Activated T-helper 2 cell treated with anti-CD3 and anti-CD28 coated beads, Interferon-gamma antibody, Interleukin-2, Interleukin-4, amounts not matched to agents 10 μg/mL and 5 μg/mL and 100 μg/mL, durations not matched to agents 14 hours and 24 hours and 36 hours (primary cell): ENCODE measurements at places on chromosomes 5 and 9.

- peaks cover 14% of the 10 kb centered on the region for H3K27me3 ChIP-seq
- H3K27ac ChIP-seq: peak overlapping the region; percentile 44
- DNase-seq: no peak
- H3K4me1 ChIP-seq: peaks cover 38% of the 10 kb centered on the region
- H3K36me3 ChIP-seq: peaks cover 5% of the 10 kb centered on the region
- H3K4me3 ChIP-seq: peak overlapping the region; percentile 95
Measured at GRCh38 chr5:76401801-76402250, 1.3 kb upstream of the IQGAP2 start.

- H3K4me3 ChIP-seq: no peak overlapping the region
- no peaks in the 10 kb centered on the region for H3K4me1 ChIP-seq
- H3K36me3 ChIP-seq: no peaks in the 10 kb centered on the region
- no peak overlapping the region for H3K27ac ChIP-seq
- no peak for DNase-seq
Measured at GRCh38 chr5:141807732-141808131, 70.5 kb downstream of the PCDH1 start.

DNA sequence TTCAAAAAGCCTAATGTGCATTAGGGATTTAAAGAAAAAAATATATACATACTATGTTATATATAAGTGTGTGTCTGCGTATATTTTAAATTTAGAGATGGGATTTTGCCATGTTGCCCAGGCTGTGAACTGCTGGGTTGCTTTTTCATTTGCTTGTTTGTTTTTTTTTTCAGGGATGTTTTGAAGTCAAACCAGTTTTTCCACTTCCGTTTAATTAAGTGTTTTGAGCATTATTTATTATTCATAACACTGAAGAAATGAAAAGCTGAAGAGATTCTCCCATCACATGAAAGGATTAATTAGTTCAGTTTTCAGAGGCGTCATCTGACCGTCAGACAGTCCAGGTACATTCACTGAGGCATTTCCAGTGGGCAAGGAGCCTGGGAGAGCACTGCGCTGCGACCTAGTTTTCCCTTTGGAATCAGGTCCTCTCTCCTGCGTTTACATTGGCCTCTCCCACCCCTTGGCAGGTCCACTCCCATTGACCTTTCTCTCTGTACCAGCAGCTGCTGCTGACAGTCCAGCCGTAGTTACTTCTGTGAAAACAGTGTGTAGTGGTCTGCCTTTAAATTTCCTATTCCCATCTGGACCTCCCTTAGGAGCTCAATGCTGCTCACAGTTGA lies 26.0 kb downstream of the ARRDC3 start:
- H3K36me3 ChIP-seq: peaks cover 9% of the 10 kb centered on the region
- no peak overlapping the region for H3K27ac ChIP-seq
- H3K4me1 ChIP-seq: peaks cover 7% of the 10 kb centered on the region
- H3K4me3 ChIP-seq: no peak overlapping the region
- H3K27me3 ChIP-seq: peaks cover 34% of the 10 kb centered on the region
- DNase-seq: no peak

- peaks cover 59% of the 10 kb centered on the region for H3K4me1 ChIP-seq
- H3K36me3 ChIP-seq: peaks cover 75% of the 10 kb centered on the region
- H3K4me3 ChIP-seq: peak overlapping the region; percentile 98
- no peaks in the 10 kb centered on the region for H3K27me3 ChIP-seq
Measured at GRCh38 chr5:149348518-149348917, 3.2 kb downstream of the GRPEL2 start.

GRCh38 chr9:10903969-10904368 lies 291.2 kb upstream of the PTPRD start:
- H3K27me3 ChIP-seq: no peaks in the 10 kb centered on the region
- H3K27ac ChIP-seq: no peak overlapping the region

DNA sequence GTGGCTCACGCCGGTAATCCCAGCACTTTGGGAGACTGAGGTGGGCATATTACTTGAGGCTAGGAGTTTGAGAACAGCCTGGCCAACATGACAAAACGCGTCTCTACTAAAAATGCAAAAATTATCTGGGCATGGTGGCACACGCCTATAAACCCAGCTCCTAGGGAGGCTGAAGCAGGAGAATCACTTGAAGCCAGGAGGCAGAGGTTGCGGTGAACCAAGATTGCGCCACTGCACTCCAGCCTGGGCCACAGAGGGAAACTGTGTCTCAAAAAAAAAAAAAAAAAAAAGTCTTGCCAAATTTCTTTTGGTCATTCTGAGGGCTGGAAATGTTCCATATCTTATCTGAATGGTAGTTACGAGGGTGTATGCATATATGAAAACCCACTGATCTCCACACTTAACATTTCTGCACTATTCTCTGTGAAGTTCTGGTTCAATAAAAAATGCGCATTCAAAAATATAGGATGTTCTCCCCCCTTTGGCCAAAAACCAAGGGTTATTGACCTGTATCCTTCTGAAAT lies 13.5 kb upstream of the NIPAL4 start:
- H3K36me3 ChIP-seq: no peaks in the 10 kb centered on the region
- H3K4me1 ChIP-seq: no peaks in the 10 kb centered on the region
- no peak overlapping the region for H3K4me3 ChIP-seq
- DNase-seq: no peak

DNA sequence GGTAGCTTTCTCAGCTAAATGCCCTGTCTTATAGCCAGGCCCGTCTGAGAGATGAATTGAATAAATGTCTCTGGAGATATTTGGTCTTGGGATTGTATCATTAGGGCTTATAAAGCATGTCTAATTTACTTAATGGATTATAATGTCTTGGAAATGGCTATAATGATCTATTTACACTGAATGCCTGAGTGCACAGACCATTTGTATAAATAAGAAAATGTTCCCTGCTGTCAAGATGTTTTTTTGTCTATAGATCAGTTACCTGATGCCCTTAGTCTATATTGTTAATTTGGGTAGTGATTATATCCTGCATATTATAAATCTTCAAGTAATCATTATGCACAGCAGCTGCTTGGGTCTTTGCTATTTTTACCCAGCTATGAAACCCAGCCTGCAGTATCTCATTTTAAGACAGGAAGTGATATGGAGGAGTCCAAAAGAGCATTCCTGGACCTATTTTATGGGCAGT lies 112.9 kb upstream of the ACTBL2 start:
- H3K4me1 ChIP-seq: peaks cover 16% of the 10 kb centered on the region
- no peak for DNase-seq
- no peaks in the 10 kb centered on the region for H3K27me3 ChIP-seq
- H3K4me3 ChIP-seq: no peak overlapping the region
- H3K36me3 ChIP-seq: no peaks in the 10 kb centered on the region

- H3K4me1 ChIP-seq: no peaks in the 10 kb centered on the region
- no peak overlapping the region for H3K4me3 ChIP-seq
- no peaks in the 10 kb centered on the region for H3K36me3 ChIP-seq
- H3K27ac ChIP-seq: no peak overlapping the region
- no peak for DNase-seq
Measured at GRCh38 chr9:13090628-13091027, 188.9 kb downstream of the MPDZ start.

DNA sequence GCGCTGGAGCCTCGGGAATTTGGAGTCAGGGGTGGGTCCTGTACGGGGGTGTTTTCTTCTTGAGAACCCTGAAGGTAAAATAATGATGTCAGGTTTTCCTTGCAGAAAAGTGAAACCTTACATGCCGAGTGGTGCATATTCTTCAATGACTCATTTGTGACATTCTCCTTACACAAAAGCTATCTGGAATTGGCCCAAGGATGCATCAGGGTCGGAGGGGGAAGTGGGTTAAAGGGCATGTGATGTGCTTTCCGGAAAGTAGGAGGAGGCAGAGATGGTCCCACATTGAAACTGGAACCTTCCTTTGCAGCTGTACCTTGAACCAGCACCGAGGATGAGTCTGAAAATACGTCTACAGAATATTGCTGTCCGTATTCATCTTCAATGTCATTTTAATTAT lies 411.2 kb upstream of the IRX4 start:
- no peaks in the 10 kb centered on the region for H3K4me1 ChIP-seq
- no peaks in the 10 kb centered on the region for H3K36me3 ChIP-seq
- H3K27ac ChIP-seq: no peak overlapping the region
- DNase-seq: no peak
- H3K27me3 ChIP-seq: no peaks in the 10 kb centered on the region

DNA sequence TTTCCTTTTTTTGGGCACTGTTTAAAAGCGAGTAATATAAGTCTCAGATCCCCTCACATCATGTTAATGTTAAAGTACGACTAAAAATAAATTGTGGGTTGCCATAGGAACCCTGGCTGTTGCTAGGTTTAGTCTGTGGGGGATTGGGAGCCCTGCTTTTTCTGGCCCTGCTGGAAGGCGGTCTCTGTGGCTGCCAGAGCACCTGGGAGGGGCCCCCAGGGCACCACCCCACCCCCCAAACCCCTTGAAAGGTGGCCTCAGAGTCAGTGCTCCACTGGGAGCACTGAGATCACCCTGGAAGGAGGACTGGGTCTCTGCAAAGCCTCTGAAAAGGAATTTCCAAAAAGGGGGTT lies 66.2 kb upstream of the NEURL1B start:
- peaks cover 2% of the 10 kb centered on the region for H3K27me3 ChIP-seq
- DNase-seq: no peak
- no peaks in the 10 kb centered on the region for H3K36me3 ChIP-seq

GRCh38 chr9:120372040-120372439 lies 207.9 kb downstream of the CDK5RAP2 start:
- H3K4me1 ChIP-seq: no peaks in the 10 kb centered on the region
- no peaks in the 10 kb centered on the region for H3K27me3 ChIP-seq
- H3K36me3 ChIP-seq: no peaks in the 10 kb centered on the region
- no peak overlapping the region for H3K27ac ChIP-seq
- H3K4me3 ChIP-seq: no peak overlapping the region

GRCh38 chr9:88458716-88459465 lies 70.6 kb downstream of the SPIN1 start:
- DNase-seq: no peak
- no peak overlapping the region for H3K27ac ChIP-seq
- H3K27me3 ChIP-seq: no peaks in the 10 kb centered on the region
- H3K4me3 ChIP-seq: no peak overlapping the region
- H3K36me3 ChIP-seq: peaks cover 9% of the 10 kb centered on the region

DNA sequence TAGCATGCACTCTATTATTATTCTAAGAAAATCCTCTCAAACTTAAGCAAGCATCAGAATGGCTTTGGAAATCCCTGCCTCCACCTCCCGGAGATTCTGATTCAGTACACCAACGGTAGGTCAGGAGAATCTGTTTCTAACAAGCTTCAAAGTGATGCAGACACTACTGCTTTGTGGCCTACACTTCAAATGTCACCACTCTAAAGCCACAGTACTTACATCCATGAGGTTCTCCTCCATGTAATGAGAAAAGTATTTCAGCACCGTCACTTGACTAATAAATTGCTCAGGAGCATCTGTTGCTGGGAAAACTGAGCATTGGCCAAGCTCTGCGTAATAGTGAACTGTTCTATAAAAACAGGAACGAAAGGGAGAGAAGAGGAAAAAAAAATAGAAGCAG lies 4.8 kb downstream of the PLK2 start:
- no peak overlapping the region for H3K27ac ChIP-seq
- H3K27me3 ChIP-seq: peaks cover 32% of the 10 kb centered on the region
- H3K4me1 ChIP-seq: peaks cover 8% of the 10 kb centered on the region
- DNase-seq: no peak

DNA sequence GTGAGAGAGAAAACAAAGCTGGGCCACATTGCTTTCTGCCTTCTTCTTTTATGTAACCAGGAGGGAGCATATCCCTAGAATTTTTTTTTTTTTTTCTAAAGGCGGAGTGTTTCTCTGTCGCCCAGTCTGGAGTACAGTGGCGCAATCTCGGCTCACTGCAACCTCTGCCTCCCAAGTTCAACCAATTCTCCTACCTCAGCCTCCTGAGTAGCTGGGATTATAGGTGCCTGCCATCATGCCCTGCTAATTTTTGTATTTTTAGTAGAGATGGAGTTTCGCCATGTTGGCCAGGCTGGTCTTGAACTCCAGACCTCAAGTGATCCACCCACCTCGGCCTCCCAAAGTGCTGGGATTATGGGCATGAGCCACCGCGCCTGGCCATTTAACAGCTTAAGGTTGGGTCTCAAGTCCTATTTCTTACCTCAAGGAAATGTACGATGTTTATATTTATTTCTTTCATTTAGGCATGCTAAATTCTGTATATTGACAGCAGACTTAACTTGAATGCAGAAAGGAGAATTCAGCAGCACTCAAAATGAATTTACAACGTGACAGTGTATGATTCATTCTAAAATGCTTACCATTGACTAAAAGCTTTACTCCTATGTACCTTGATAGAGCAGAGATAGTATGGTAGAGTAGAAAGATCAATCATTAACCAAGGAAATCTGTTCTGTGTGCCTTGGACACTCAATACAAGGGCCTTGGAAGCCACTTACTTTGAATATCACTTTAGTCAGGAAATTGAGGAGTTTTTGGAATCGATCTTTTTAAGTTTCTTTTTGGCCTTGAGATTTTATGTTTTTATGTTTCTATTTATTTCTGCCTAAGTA lies 100.9 kb downstream of the F2RL2 start:
- peaks cover 54% of the 10 kb centered on the region for H3K4me1 ChIP-seq
- H3K27ac ChIP-seq: peak overlapping the region; percentile 55
- no peak for DNase-seq
- no peaks in the 10 kb centered on the region for H3K27me3 ChIP-seq

GRCh38 chr5:127802477-127802865 lies 99.3 kb downstream of the CCDC192 start:
- DNase-seq: no peak
- peaks cover 3% of the 10 kb centered on the region for H3K27me3 ChIP-seq
- no peak overlapping the region for H3K27ac ChIP-seq
- H3K36me3 ChIP-seq: no peaks in the 10 kb centered on the region
- H3K4me3 ChIP-seq: no peak overlapping the region

GRCh38 chr5:80210014-80210413 lies 45.8 kb downstream of the SERINC5 start:
- peak overlapping the region; percentile 57 for H3K27ac ChIP-seq
- peaks cover 29% of the 10 kb centered on the region for H3K36me3 ChIP-seq
- no peaks in the 10 kb centered on the region for H3K27me3 ChIP-seq
- peaks cover 68% of the 10 kb centered on the region for H3K4me1 ChIP-seq
- DNase-seq: no peak
- no peak overlapping the region for H3K4me3 ChIP-seq

- no peak for DNase-seq
- H3K4me3 ChIP-seq: no peak overlapping the region
- H3K27me3 ChIP-seq: no peaks in the 10 kb centered on the region
- no peak overlapping the region for H3K27ac ChIP-seq
- no peaks in the 10 kb centered on the region for H3K4me1 ChIP-seq
Measured at GRCh38 chr9:18405240-18405639, 68.7 kb upstream of the ADAMTSL1 start.

DNA sequence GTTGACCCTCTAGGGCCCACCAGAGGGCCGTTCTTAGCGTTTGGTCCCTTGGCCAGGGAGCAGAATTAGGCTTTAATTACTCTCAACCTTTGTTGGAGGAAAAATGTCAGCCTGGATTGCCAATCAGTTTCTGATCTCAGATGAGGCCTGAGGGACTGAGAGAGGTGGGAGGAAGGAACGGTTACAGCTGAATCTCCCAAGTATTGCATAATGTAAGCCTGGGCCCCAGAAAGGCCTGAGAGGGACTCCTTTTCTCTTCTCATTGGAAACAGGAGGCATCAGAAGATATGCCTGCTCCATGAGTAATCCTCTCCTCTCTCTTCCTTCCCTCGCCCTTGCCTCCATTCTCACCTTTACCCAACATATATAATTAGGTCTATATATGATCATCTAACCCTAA lies 105.7 kb downstream of the INSYN2B start:
- no peak overlapping the region for H3K4me3 ChIP-seq
- no peaks in the 10 kb centered on the region for H3K27me3 ChIP-seq
- no peak overlapping the region for H3K27ac ChIP-seq
- H3K4me1 ChIP-seq: peaks cover 9% of the 10 kb centered on the region
- DNase-seq: no peak

- no peak overlapping the region for H3K27ac ChIP-seq
- H3K27me3 ChIP-seq: no peaks in the 10 kb centered on the region
- H3K4me1 ChIP-seq: peaks cover 5% of the 10 kb centered on the region
- DNase-seq: no peak
- H3K4me3 ChIP-seq: peak overlapping the region; percentile 5
- H3K36me3 ChIP-seq: peaks cover 41% of the 10 kb centered on the region
Measured at GRCh38 chr9:136941231-136942111, 3.1 kb downstream of the FBXW5 start.
